ENCODE measurements at places on chromosomes 3 and 15.

DNA sequence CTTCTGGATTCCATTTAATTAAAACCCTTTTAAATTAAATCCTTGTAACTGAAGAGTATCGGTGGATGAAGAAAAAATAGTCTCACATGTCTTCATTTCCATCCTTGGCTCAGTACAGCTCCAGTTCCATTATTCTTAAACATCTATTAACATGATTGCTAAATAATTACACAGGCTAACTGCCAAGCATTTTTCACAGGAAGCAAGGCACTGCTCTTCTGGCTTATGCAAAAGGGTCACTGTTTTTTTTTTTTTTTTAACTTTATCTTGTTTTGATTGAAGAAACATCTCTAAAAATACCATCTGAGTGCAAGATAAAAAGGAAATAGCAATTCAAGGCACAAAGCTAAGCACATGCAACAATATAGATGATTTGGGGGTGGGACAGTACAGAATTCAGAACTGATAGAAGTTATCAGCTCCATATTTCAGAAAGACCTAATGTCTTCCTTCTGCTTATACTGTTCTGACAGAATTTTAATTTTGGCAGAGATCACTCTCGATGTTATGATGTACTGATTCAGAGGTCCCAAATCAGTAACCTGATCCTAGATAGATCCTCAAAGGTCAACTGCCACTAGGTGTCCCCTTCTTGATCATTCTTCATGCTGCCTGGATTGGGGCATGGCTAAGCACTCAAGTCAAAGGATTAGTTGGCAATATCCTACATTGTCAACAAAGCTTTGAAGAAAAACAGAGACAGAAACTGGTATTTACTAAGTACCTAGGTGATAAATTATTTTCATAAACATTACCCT lies 57.8 kb upstream of the ACTC1 start:
- no peak for DNase-seq

DNA sequence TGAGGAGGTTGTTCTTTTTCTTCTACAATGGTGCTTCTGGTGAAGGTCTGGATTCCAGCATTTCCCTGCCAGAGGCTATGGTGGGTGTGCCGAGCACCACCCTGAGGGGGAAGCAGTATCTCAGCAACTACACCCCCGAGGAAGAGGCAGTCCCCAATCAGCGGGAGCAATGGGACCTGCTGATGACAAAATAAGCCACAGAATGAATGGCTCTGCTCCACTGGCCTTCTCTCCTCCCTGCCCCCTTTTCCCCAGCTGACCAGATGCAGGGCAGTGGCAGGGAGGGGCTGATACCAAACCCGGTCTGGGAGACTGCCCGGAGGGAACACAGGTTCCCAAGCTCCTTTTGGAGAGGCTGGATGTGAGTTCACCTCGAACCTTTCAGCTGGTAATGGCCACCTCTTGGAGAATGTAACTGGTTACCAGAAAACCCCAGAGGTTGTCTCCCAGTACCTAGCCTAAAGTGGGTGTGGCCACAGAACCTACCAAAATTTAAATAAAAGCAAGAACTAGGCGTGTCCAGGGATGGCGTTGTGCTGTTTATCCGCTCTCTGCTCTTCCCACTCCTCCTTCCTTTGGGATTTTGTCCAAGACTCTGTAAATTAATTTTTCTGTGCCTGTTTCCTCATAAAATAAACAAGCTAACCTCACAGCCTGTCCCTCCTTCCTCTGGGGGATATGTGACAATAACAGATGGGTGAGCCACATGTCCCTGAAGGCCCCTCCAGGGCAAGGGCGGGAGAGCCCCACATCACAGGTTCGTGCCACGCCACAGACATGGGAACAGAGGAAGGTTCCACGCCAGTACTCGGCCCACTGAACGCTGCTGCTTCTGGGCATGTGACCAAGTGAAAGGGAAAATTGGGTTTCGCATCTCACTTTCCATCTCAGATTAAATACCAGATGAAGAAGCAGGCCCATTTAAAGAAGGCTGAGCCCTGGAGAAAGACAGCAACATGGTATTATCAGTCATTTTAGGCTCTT lies 35.1 kb upstream of the SPTBN5 start:
- no peak for DNase-seq

DNA sequence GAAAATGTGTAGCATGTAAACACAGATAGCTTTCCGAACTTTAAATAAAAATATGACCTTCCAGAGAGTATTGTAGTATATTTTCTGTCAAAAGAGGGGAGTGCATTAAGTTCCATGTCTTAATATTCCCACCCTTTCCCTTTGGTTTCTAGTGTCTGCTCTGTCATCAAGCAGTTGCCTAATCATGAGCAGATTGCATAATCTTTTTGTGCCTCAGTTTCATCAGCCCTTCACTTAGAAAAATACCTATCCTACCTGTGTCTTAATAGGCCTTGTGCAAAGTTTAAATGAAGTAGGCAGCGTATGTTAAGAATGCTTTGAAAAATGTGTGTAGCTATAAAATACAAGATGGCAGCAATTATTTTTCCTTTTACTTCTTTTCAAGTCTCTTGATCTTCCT lies 52.8 kb downstream of the CALML4 start:
- no peak for DNase-seq

DNA sequence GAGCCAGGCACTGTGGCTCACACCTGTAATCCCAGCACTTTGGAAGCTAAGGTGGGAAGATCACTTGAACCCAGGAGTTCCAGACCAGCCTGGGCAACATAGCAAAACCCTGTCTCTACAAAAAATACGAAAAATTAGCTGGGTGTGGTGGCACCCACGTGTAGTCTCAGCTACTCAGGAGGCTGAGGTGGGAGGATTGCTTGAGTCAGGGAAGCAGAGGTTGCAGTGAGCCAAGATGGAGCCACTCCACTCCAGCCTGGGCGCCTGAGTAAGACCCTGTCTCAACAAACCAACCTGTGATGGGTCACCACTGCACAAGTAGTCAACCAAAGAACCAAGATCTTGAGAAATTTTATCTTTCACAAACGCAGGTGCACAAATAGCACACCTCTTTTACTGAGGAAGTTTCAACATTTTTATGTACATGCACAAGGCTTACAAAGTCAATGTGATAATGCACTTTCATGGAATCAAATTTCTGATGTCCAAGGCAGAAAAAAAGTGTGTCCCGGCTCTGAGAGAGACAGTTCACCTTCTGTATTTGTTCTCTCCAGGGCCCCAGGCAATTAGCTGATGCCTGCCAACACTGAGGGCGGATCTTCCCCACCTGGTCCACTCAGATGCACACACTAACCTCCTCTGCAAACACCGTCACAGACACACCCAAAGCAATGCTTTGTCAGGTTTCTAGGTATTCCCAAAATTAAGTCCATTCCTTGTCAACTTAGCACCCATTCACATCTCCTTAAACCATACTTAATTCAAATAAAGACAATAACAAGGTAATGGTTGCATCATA lies 12.4 kb downstream of the ACAA1 start:
- DNase-seq = no peak

GRCh38 chr15:77002436-77002835 lies 7.5 kb downstream of the PSTPIP1 start:
- no peak for DNase-seq

- no peak for DNase-seq
Observed at GRCh38 chr15:99895956-99896311, 162.7 kb upstream of the LYSMD4 start.

- peak; percentile 15 for DNase-seq
Observed at GRCh38 chr3:179321668-179322285, 1.1 kb upstream of the ZNF639 start.

GRCh38 chr3:172161959-172162358 lies 122.6 kb downstream of the FNDC3B start:
- no peak for DNase-seq

DNA sequence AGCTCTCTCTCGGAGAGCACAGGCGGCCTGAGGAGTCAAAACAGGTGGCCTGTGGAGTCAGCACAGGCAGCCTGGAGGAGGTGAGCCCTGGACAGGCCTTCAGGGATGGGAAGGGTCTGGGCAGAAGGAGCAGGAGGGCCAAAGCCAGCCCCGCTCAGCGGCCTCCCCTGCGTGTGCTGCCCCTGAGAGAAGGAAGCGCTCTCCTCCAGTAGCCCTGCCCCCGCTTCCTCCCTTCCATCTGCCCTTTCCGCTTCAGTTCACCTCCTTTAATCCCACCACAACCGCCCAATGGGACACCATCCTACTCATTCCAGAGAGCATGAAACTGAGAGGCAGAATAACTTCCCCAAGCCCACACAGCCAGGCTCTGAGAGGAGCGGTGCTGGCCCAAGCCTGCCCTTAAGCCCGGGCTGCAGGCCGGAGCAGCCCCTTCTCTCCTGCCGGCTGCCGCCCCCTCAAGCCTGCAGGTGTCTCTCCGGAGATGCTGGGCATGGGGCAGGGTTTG lies 3.2 kb upstream of the NR2E3 start:
- DNase-seq = no peak

GRCh38 chr3:123593381-123593780 lies 8.5 kb upstream of the HACD2 start:
- no peak for DNase-seq

- DNase-seq = no peak
Observed at GRCh38 chr3:188946351-188947240, 225.2 kb upstream of the TPRG1 start.

- DNase-seq = no peak
Observed at GRCh38 chr3:21750831-21751391, at the start of gene ZNF385D. Gene ZNF385D, minus strand, starts transcription at chr3:21751210. Its CDS starts 294 bp downstream, at chr3:21750916.

- DNase-seq = no peak
Observed at GRCh38 chr3:107213044-107213669, 164.1 kb upstream of the CCDC54 start.

- no peak for DNase-seq
Observed at GRCh38 chr3:191804935-191805334, 344.0 kb downstream of the PYDC2 start.

- DNase-seq = no peak
Observed at GRCh38 chr3:20456511-20456910, 270.5 kb upstream of the SGO1 start.

DNA sequence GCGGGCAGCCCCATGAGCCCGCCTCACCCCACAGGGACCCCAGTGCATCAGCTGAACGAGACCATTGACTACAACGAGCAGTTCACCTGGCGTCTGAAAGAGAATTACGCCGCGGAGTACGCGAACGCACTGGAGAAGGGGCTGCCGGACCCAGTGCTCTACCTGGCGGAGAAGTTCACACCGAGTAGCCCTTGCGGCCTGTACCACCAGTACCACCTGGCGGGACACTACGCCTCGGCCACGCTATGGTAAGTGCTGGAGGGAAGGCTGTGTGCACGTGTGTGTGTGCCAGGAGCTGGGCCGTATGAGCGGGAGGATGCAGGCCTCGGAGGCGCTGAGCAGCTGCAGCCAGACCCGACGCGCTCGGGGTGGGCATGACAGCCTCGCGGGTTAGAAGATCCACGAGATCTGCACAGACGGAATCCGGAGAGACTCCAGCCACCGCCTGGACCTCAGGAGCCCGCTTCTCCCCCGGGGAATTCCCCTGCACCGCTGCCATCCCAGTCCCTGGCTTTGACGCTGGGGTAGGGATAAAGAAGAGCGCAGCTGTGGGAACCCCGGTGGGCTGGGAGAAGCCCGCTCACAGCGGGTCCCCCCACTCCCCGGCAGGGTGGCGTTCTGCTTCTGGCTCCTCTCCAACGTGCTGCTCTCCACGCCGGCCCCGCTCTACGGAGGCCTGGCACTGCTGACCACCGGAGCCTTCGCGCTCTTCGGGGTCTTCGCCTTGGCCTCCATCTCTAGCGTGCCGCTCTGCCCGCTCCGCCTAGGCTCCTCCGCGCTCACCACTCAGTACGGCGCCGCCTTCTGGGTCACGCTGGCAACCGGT lies 2.6 kb downstream of the DUOXA2 start:
- no peak for DNase-seq

DNA sequence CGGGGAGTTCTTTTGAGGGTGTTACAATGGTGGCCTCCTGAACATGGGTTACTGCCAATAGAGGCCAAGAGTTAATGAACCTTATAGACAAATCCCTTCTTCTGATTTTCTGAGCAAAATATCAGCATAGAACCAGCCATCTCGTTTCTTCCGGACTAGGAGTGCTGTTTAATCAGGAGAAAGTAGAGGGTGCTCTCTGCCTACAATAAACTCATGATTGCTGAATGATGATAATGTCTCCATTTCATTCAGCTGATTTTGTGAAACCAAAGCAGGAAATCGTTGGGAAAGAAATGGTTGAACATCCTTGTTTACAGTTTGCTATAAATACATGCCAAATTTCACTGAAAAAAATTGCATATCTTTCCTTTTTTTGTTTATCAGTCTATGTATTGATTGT lies 142.8 kb upstream of the PLSCR5 start:
- no peak for DNase-seq

DNA sequence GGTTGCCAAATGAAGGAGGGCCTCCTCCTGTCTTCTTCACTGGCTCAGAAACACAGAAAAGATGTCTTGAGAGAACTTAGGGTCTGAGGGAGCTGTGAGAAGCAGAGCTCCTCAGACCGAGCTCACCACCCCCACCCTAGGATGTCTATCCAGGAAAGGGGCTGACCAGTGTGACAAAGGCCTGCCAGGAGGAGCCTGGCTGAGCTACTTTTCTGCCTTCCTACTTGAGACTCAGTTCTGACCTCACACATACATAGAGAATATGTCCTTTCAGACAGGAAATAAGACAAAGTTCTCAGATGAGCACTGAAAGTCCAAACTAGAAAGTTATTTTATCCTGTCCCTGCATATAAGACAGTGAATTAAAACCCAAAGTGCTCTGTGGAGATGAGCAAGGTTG lies 54.5 kb downstream of the KIF9 start:
- DNase-seq = no peak

DNA sequence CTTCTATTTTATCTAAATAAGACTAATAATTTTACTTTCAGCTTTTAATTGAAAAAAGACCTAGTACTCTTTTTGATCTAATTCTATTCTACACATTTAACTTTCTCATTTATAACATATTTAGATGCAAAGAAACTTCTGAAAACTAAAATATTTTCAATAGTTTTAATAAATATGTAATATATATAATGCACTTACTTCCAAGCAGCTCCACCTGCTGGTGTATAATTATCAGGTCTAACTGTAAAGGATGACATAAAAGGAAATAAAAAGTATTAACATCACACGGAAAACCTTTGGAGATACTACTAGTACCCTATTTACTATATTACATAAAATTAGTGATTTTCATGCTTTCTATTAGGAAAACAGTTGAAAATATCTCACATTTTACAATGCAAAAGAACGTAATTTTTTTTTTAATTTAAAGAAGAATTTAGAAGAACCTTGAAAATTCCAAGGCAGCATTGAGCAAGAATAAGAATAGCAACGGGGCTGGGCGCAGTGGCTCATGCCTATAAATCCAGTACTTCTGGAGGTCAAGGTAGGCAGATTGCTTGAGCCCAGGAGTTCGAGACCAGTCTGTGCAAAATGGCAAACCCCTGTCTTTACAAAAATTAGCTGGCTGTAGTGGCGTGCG lies 10.2 kb downstream of the PLSCR5 start:
- no peak for DNase-seq

- no peak for DNase-seq
Observed at GRCh38 chr3:99833617-99834205, 16.0 kb downstream of the CMSS1 start.

- DNase-seq = peak; percentile 67
Observed at GRCh38 chr15:61834076-61834697, 226.1 kb downstream of the VPS13C start.
